DMS79 treated with DMSO at 0.1 percent for 48 hours (cell line): ENCODE measurements at places on chromosomes 11 and 22.

GRCh38 chr11:78642979-78643675 is 68.5 kb upstream of the NARS2 start:
- DNase-seq = no peak

DNA sequence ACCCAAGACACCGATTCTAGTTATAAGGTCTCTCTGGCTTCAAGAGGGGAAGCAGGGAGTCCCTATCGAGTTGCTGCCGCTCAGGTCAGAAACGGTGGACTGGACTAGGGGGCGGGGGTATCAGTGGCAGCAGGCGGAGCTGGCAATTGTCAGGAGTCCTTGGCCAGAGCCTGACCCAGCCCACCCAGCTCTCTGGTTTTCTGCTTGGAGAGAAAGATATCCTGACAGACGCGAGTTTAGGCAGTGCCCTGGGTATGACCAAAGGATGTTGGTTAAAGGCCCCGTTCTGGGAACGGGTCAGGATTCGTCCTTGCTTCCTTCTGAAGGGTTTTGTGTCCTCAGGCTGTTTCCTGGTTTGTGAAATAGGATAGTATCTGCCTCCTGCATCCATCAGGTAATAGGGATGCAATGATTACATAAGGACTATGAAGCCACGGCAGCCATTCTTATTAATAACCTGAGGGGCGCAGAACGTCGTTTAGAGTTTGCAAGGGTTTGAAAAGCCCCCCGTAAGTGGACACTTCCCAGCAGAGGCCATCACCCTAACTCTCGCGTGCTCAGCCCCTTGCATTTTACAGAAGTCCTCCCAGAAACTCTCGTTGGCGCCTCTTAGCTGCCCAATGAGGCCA is 700 bp upstream of the DEPDC5 start:
- DNase-seq = peak; percentile 54

DNA sequence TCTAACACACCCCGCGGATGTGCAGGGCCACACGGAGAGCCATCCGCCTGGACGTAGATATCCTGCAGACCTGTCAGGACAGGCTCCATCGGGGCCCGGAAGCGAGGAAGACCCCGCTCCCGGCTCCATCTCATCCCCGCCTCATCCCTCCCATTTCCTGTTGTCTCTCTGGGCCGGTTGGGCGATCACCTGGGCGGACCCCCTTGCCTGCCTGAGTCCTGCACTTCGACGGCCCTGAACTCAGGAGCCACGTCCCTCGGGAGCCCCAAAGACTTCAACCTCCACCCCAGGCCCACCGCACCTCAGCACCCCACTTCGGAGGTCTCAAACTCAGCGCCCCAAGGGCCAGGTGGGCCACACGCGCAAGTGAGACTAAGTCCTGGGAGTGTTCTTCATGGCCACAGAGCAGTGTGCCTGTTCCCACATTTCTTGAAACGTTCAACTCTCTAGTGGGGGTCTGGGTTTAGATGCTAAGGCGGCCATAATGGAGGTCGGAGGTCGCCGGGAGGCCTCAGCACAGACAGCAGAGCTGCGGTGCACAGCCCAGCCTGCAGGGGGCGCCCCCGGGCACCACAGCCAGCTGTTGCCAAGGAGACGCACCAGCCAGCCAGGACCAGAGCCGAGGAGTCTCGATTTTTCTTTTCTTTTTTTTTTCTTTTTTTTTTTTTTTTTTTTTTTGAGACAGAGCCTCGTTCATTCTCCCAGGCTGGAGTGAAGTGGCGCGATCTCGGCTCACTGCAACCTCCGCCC is 26.0 kb upstream of the FADD start:
- DNase-seq = no peak

DNA sequence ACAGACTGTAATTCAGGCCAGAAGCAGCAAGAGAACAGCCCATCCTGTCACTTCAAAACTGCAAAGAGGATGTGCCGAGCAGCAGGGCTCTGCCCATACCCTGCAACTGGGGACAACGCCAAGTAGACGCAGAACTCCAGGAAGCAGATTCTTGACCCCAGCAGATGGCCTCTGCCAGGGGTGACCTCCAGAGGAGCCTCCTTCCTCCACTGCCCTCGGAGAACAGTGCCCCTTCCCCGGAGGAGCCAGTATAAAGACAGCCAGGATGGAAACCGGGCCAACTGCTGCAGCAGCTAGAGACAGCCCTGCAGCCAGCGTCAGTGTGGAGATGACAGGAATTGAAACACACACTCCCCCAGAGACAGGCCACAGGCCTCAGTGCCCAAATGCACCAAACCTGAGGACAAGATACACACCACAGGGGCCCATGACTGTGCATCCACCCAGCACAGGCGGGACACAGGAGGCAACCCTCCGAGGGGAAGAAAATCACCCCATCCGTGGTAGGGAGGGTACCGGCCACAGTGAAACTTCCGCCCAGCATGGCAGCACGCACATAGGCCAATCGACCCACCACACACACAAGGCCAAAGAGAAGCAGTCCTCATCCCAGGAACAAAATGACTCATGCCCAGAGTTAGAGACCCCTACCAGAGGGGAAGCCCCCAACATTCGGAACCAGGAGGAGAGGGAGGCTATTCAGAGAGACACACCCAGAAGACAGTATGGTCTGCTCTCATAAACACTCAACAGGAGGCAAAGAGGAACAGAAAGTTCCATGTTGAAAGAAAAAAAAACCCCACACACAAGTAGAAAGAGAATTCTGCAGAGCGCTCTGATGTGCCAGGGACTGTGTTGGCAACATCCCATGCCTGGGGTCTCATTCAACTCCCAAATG is 5.6 kb downstream of the AHNAK start:
- DNase-seq = no peak
